Effector memory CD8-positive, alpha-beta T cell (primary cell): ENCODE measurements at places on chromosomes 2 and 18.

- no peak for DNase-seq
Measured at GRCh38 chr2:147273106-147273505, 571.7 kb upstream of the ACVR2A start.

DNA sequence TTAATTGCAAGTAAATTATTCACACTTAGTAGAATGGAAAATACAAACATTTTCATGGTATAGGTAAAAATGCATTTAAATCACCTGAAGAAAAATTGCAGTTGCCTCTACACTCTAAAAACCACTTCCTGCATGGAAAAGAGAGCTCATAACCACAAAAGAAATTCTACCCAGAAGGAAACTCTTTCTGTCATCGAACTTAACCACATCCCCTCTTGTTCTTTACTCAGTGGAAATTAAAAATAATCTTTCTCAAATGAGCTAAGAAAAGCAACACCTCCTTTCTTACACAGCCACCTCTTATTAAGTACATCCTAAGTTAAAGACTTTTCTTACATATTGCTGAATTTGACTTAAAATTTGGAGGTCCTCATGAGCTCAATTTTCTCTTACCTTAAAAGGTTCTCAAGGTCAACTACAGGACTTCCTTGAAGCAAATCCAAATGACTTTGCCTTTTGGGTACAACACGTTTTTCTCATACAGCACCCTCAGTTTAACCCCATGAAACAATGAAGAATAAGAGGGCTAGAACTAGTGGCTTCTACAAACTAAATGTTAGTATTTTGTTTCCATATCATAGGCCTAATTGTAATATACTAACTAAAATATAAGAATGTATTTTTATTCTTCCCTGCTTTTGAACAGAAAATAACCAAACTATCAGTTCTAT is 109.1 kb upstream of the CRIM1 start:
- no peak for DNase-seq

DNA sequence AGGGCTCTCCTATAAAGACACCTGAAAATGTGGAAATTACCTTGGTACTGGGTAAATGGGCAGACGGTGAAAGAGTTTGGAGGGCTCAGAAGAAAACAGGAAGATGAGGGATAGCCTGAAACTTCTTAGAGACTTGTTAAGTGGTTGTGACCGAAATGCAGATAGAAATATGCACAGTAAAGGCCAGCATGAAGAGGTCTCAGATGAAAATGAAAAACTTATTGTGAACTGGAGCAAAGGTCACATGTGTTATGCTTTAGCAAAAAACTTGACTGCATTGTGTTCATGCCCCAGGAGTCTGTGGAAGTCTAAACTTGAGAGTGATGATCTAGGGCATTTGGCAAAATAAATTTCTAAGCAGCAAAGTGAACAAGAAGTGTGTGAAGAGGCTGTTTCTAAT is 137.1 kb downstream of the CBLN2 start:
- DNase-seq, result no peak

DNA sequence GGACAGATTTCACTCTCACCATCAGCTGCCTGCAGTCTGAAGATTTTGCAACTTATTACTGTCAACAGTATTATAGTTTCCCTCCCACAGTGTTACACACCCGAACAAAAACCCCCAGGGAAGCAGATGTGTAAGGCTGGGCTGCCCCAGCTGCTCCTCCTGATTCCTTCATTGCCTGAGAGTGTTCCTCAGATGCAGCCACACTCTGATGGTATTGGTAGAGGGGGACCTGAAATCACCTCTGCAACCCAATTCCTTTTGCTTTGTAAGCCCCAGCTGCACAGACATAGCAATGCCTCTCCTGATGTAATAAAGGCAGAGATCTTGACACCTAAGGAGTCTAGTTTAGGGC is 1529.8 kb downstream of the RPIA start:
- DNase-seq, result no peak

GRCh38 chr2:176138526-176138922 is 9.0 kb downstream of the HOXD8 start:
- DNase-seq, result no peak
